Naive thymus-derived CD8-positive, alpha-beta T cell (primary cell): ENCODE measurements at places on chromosomes 2 and 18. TPM values are rescaled to one million over a fixed set of nuclear protein-coding genes. Genes with fewer than 3 reads are reported as not detected.

The ANKRD62 gene
- not detected for total RNA-seq

The GRB14 gene
- not detected for total RNA-seq

The RRM2 gene
- total RNA-seq: 1.4 TPM

The MC2R gene
- not detected for total RNA-seq

The DSG2 gene
- total RNA-seq: 0.30 TPM

The CPO gene
- not detected for total RNA-seq
